ENCODE measurements at places on chromosomes 4 and X. TPM values are rescaled to one million over a fixed set of nuclear protein-coding genes. Genes with fewer than 3 reads are reported as not detected.

DNA sequence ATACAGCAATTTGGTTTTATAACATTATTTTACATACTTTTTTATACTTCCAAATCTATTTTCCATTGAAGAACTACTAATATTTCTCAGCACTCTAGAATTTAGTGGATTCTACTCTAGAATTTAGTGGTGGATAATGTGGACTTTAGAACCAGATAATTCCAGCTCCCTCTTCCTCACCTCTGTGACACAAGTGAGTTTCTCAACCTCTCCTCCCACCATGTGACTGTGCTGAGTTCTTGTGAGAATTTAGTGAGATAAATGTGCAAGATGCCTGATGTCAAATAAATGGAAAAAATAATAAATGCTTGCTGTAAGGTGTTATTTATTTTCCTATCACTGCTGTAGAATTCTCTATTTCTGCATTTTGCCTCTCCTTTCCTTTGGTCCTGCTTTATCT is 107.3 kb downstream of the CPEB2 start:
- DNase-seq: no peak

- DNase-seq: no peak
Observed at GRCh38 chr4:175891851-175892250, 79.8 kb upstream of the GPM6A start.

GRCh38 chrX:123728016-123728415 is 4.8 kb downstream of the THOC2 start:
- no peak for DNase-seq

GRCh38 chr4:111020961-111021360 is 398.1 kb upstream of the PITX2 start:
- no peak for DNase-seq

Gene CXCL8
- not detected for total RNA-seq

Gene SH3D19
- total RNA-seq: 108 TPM

DNA sequence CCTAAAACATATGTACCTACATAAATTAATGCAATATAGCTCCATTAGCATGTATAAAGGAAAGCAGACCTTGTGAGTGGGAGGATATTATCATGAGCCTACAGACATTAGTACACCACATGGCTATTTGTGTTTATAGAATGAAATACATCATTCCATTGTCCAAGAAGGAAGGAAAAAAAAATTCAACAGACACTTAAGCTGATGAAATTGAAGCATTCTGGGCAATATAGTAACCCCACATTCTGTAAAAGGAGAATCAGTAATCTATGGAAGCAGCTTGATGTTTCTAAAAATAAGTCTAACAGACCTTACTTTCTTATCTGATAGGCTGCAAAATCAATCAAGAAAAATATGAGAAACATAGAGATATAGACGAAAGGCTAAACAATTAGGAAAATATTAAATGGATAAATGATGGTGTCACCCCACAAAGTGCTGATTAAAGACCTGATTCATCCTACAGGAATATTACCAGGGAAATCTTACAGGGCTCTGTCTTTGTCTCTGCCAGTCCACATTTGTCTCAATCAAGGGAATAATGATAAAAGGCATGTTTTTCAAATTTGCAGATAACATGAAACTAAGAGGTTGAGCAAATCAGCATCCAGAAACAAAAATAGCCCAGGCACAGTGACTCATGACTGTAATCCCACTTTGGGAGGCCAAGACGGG is 76.8 kb downstream of the COMMD8 start:
- no peak for DNase-seq

Gene STARD8
- 11.7 TPM for total RNA-seq

GRCh38 chr4:61741327-61742096 is 541.4 kb downstream of the ADGRL3 start:
- DNase-seq: no peak

Gene VCX2
- total RNA-seq: not detected

DNA sequence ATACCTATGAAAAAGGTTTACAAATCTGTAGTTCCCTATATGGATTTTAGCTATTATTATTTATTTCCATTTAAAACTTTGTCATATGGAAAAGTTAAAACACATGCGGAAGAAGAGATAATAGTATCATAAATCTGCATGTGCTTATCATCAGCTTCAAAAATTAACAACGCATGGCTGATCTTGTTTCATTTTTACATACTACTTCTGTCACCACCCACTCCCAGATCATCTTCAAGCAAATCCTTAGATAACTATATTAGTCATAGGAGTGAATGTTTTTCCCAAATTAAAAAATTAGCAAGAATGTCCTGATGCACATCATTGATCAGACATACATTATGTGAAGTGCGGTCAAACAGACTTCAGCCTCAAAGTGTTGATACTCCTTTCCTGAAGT is 24.6 kb upstream of the MOB1B start:
- DNase-seq: no peak

DNA sequence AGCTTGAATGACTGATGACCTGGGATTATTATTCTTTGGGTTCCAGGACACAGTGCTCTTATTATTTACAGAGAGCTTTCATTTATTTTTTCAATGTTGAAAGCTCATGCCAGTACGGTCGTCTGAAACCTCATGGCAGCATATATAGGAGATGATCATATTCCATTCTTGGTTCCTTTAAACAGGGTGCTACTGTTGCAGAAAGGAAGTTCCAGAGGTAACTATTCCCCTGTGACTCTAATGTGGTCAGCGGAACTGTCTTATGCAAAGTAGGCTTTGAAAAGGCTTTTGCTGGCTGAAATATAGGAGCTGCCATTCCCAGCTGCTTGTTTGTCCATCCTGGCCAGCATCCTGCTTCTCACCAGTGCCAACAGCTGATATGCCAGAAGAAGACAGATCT is 208.3 kb upstream of the LEF1 start:
- DNase-seq: no peak

Gene CLDN22
- total RNA-seq: not detected

DNA sequence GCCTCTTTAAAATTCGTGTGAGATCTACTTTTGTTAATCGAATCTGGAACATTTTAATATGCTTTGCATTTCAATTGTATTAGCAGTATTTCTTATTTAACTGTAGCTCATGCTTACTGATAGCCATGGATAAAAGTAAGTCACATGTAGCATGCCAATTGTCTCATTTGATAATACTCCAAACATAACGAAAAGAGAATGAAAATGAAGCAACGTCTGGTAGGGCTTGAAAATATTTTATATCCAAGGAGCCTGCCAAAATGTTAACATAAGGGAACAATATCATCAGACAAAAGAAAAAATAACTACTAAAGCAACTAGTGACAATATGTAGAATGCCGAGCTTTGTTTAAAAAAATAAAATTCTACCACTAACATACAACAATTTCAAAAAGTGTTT is 94.1 kb upstream of the MID1 start:
- DNase-seq: no peak

Gene QRFPR
- total RNA-seq: 0.89 TPM

Measured in Right ventricle myocardium inferior (tissue), 1 donor.